ENCODE measurements at places on chromosomes 1 and 21.

DNA sequence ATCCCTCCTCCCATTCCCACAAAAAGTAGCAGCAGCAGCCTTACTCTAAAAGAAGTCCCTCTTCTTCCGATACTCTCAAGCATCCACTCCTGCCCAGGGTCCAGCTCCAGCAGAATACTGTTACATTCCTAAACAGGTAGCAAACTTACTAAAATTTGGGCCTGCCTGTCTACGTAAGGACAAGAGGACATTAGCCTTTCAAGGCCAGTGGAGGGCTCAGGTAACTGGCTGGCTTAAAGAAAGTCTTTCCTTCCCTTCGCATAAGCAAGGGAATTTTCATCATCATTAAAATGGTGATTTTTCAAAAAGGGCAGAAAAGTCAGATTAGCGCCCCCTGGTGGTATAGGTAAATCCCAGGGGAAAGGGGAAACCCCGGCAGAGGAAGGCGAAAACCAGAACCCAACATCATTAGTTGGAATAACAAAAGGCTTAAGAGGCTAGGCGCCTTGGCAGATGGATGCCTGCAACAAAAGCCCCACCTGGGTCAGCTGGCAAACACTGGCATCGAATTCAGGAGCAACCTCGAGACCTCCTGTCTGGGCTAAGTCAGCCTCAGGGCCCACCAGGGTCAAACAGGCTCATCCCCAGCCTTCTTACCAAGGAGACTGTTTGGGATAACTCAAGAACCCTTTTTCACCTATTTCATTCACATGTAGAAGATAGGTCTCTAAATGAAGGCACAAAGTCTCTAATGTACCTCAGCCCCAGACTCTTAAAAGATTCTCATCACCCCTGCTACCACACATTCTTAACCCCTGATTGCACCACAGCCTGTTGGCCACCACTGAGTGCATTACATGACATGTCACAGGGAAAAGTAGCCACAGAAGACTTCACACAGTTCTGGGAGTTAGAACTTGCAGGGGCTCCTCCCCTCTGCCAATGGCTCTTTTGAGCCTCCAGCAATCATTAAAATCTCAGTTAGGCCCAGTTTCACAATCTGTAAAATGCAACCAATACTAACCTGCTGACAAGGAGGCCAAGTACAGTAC is 36.7 kb downstream of the ERI3 start:
- DNase-seq: peak; percentile 62

DNA sequence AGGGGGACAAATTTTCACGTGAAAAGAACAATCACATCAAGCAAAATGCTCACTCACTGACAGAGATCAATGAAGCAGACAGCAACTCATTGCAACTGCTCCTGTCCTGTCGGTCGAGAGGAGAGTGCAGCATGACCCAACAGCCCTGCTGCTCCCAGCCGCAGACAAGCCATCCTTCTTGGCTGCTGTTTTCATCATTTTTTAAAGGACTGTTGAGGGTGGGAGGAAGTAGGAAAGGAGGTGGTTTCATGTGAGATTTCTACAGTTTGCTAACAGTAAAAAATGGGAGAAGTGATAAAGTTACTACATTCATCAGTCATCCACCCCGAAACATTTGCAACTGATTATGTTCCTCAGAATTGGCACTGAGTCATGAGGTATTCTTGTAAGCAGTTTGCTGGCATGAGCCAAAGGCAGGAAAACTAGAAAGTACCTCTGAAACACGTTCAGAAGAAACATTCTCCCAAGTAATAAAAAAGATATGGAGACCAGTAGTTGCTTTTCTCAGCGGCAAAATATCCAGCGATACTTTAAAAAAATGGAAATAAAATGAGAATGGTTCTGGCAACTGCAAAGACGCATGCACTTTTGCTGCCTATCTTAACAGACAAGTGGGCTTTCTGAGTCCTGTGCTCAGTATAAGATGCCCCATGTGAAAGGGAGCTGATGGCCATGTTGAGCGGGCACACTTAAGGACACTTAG is 72.0 kb upstream of the CLDN14 start:
- DNase-seq: no peak

DNA sequence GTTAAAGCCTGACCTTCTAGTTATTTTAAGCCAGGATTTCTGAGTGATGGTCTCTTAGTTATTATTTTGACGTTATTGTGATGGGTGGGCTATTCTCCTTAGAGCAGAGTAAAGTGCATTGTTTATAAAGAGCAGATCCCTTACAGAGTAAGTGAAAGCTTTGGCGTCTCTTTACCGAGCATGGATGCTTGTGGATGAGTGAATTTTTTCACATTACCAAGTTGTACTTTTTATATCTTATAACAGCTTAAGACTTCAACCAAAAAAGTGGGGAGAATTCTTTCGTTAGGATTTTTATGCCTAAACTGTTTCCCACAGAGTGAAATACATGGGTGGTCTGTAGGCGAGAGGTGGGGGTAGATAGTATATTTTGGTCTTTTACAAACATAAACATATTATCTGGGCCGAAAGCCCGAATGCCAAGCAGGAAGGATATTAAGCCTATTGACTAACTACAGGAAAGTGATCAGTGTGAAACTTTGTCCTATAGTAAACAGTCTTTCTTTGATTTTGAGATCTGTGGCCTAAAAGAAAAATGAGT is 279.1 kb upstream of the C1orf105 start:
- DNase-seq: no peak

DNA sequence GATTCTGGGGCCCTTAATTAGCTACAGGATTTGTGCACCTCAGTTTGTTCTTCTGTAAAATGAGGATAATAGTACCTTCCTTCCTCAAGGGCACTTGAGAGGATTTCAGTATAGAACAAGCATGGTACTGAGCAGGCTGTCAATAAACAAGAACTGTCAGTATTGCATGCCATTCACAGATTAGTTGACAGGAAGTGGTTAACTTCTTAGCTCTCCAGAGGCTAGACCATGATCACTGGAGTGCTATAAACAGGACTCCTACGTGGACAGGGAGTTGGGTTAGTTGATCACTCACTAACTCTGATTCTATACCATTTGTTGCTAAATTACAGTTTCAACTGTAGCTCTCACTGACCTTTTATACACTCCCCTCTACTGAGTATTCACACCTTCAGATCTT is 126.2 kb upstream of the DAB1 start:
- DNase-seq: no peak

GRCh38 chr1:83555871-83556270 is 443.1 kb downstream of the TTLL7 start:
- DNase-seq: no peak

- DNase-seq: no peak
Measured at GRCh38 chr1:52057876-52058415, 1.9 kb downstream of the BTF3L4 start.

DNA sequence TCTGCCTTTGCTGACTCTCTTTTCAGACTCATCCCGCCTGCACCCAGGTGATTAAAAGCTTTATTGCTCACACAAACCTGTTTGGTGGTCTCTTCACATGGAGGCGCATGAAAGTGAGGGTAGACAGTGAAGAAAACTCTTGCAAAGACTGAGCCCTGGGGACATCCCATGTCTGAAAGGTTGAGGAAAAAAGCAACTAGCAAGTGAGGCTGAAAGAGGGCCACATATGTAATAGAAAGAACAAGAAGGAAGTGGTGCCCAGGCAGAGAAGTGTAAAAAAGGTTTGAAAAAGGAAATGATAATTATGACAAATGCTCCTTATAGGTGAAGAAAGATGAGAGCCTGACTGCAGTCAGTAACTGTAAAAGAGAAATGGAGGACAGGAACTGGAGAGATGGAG is 115.9 kb upstream of the NEK7 start:
- no peak for DNase-seq

GRCh38 chr21:38979271-38980121 is 173.8 kb downstream of the ETS2 start:
- no peak for DNase-seq

GRCh38 chr1:228902781-228903433 is 167.6 kb downstream of the RHOU start:
- peak; percentile 76 for DNase-seq

- DNase-seq: no peak
Measured at GRCh38 chr1:161083748-161084596, 5.4 kb downstream of the NECTIN4 start.

GRCh38 chr1:85838238-85838637 is 130.0 kb upstream of the ZNHIT6 start:
- DNase-seq: no peak

GRCh38 chr21:38965241-38965640 is 159.5 kb downstream of the ETS2 start:
- no peak for DNase-seq

DNA sequence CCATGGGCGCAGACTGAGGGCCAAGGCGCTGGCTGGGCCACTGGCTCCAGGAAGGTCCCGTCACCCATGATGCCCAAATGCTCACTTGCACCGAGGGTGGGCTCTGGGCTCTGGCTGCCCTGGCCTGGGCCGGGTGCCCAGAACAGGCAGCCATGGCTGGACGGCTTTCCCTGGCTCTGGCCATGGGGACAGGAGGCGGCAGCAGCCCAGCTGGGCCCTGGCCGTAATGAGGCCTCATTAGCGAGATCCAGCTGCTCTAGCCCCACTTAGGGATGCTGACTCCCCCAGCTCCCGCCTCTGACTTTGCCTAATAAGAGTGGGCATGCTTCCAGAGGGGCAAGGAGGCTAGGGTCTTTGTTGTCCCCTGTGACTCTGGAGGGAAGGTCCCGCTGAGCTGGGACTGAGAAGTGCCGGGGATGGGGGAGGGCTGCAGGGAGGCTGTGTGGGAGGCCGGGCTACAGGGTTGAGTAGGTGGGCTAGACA is 11.8 kb downstream of the SLC6A9 start:
- no peak for DNase-seq

- DNase-seq: no peak
Measured at GRCh38 chr21:46029186-46029924, 47.8 kb downstream of the COL6A1 start.

DNA sequence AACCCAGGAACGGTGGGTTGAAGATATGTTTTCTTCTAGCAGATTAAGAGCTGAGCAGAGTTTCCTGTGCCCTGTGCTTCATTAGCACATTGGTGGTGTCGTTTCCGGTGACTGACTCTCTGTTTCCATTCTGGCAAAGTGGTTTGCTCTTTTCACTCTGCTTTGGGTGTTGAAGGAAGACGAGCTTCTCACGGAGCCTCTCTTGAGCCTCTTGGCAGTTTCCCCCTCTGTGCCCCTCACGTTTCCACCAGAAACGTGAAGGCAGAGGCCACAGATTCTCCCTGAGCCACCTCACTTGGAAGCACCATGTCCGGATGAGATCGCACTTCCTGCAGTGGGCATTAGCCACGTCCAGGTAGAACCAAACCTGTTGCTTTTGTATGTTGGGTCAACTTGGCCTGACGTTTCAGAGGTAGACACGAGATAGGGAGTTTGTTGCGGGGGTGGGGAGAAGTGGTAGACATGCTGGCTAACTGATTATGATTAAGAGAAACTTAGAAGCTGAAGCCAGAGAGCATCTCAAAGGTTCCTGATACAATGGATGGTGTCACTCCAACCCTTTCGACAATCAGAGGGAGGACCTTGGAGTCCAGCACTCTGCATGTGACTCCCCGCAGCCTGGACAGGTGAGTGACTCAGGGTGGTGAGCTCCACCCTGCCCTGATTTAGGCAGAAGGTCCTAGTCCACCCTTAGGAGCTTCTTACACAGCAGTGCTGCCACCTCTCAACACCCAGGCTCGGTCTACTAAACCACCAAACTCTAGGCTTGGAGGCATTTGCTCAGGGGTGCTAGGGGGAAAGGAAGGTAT is at the start of gene LAX1:
TSS of gene LAX1 (plus strand) at position 155 of the 809 bp plus-strand sequence. CDS start at position 538, 383 bp downstream.
- no peak for DNase-seq

DNA sequence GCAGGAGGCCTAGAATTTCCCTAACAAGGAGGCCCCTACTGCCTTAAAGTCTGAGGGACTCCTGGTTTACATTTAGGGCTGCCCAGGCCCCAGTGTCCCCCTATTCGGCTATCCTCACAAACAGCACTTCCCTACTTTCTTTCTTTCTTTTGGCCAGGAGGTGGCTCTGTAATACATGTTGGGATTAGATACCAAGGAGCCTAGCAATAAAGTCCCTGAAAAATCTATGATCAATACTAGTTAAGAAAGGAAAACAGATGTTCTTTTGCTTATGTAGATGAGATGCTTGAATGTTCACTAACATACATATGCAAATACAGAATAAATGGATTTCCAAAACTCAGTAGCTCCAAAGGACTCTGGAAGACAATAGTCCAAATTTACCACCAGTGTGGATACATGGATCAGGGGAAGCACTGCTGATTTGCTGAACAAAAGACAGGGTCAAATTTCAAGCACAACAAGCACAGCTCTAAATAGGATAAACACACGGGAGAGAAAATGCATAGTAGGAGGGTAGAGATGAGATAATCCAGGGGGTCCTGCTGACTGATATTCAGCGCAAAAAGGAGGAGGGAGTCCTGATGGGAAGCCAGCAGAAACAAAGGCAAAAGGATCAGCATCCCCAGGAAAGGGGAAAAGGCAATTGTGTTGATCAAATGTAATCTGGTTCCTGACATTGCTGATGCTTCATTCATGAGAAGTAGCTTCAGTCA is 240.0 kb downstream of the NUF2 start:
- DNase-seq: no peak

- DNase-seq: no peak
Measured at GRCh38 chr1:113675302-113675701, 84.0 kb downstream of the PHTF1 start.

DNA sequence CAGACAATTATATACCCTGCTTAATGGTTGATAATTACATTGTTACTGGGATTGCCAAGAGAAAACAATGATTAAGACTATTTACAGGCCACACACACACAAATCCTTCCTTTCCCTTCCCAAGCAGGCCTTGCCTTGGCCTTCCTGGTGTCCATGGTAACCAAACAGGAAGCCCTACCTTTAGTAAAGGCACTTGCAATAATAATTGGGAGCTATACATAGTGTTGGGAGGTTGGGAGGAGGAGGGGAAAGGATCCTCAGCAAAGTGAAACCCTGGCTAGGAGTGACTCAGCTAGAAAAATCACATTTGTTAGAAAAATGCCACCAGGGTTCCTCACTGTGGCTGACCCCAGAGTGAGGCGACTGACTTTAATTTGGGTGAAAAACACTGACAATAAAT is 122.3 kb upstream of the ADAR start:
- no peak for DNase-seq

DNA sequence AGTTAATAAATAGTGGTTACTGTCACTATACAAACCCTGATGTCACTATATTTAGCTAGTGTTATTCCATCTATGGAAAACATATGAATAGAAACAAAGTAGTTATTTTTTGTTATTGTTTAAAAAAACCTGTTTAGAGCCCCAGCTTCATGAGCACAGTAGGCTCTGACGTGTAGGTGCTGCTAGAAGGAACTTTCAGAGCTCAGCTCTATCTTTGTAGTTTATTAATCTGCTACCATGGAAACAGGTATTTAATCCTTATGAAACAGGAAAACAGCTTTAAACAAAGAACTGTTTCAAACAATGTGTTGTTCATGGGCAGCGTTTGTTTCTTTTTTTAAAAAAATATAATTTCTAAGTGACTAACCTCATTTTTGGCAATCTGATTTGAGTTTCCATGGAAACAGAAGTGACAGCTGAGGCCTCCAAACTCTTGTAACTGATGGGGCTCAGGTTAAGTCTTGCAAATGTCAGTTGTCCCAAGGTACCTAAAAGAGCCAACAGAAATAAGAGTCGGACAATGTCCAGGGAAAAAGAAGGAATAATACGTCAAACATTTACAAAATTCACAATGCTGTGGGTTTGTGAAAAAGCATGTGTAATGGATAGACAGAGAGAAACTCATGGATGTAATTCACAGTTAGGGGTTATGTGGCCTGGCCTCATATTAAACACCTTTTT is 162.0 kb upstream of the C21orf91 start:
- no peak for DNase-seq

- no peak for DNase-seq
Measured at GRCh38 chr1:191261111-191261510, 783.4 kb upstream of the BRINP3 start.

Data from right forelimb (tissue), 1 donor.